ENCODE measurements at places on chromosomes 3 and 15. TPM values are rescaled to one million over a fixed set of nuclear protein-coding genes. Genes with fewer than 3 reads are reported as not detected.

DNA sequence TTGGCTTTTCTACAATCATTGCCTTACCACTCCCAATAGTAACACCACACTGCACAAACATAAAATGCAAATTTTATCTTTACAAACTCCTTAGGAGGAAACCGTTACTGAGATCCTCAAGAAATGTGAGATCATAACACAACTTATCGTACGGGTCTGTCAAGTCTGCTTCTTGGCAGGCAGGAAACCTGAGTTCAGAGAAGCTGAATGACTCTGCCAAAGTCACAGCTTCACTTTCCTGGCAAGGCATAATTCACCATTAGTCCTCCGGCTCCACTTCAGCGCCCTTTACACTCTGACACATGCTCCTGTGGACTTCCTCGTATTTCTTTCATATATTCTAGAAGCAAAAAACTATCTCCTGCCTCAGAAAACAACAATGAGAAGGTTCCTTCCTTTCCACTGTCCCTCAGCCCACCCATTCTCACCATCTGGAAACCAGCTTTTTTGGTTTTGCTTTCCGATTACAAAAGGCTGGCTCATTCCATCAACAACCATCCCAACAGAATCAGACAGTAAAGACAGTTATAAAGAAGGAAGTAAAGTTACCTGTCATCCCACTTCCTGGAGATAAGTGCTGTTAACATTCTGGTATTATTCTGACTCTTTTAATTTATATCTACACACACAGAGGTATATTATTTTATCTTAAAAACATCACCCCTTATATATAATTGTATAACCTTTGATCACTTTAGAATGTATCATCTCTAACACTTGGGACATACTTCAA is 223.4 kb downstream of the STT3B start:
- H3K27ac ChIP-seq: no peak overlapping the region
- H3K4me3 ChIP-seq: no peak overlapping the region
- no peaks in the 10 kb centered on the region for H3K4me1 ChIP-seq
- no peaks in the 10 kb centered on the region for H3K27me3 ChIP-seq
- no peaks in the 10 kb centered on the region for H3K36me3 ChIP-seq

- peak overlapping the region; percentile 7 for H3K27ac ChIP-seq
- H3K4me3 ChIP-seq: no peak overlapping the region
- H3K4me1 ChIP-seq: peaks cover 4% of the 10 kb centered on the region
- H3K27me3 ChIP-seq: no peaks in the 10 kb centered on the region
Observed at GRCh38 chr3:37096975-37097374, 77.4 kb downstream of the LRRFIP2 start.

Gene OR5K2
- total RNA-seq: not detected

Gene GMPS
- 16.1 TPM for total RNA-seq

GRCh38 chr15:81199031-81199779 is 2.5 kb downstream of the IL16 start:
- H3K27me3 ChIP-seq: no peaks in the 10 kb centered on the region
- H3K4me1 ChIP-seq: no peaks in the 10 kb centered on the region
- no peaks in the 10 kb centered on the region for H3K36me3 ChIP-seq
- no peak overlapping the region for H3K27ac ChIP-seq
- no peak overlapping the region for H3K4me3 ChIP-seq

DNA sequence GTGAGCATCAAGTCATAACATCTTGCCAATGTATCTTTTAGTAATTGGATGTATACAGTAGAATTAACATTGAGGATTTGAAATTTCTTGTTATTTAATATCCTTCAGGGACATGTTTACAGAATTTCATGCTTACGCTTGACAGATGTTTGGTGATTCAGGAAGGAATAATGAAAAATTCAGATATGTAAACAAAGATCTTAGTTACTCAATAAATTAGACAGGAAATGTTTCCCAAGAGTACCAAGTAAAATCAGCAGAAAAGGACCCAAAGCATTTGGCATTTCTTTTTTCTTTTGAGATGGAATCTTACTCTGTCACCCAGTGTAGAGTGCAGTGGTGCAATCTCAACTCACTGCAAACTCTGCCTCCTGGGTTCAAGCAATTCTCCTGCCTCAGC is 4.7 kb upstream of the COL6A5 start:
- no peak overlapping the region for H3K4me3 ChIP-seq
- no peaks in the 10 kb centered on the region for H3K4me1 ChIP-seq
- DNase-seq: no peak
- peaks cover 3% of the 10 kb centered on the region for H3K27me3 ChIP-seq
- no peak overlapping the region for H3K27ac ChIP-seq

GRCh38 chr3:85760342-85760741 is 801.6 kb downstream of the CADM2 start:
- H3K27ac ChIP-seq: no peak overlapping the region
- H3K27me3 ChIP-seq: no peaks in the 10 kb centered on the region
- no peak overlapping the region for H3K4me3 ChIP-seq
- no peaks in the 10 kb centered on the region for H3K36me3 ChIP-seq
- no peak for DNase-seq
- no peaks in the 10 kb centered on the region for H3K4me1 ChIP-seq

- no peak for DNase-seq
- H3K4me1 ChIP-seq: no peaks in the 10 kb centered on the region
- no peaks in the 10 kb centered on the region for H3K27me3 ChIP-seq
- no peak overlapping the region for H3K27ac ChIP-seq
- no peak overlapping the region for H3K4me3 ChIP-seq
Observed at GRCh38 chr3:174100744-174101143, 703.2 kb downstream of the NLGN1 start.

DNA sequence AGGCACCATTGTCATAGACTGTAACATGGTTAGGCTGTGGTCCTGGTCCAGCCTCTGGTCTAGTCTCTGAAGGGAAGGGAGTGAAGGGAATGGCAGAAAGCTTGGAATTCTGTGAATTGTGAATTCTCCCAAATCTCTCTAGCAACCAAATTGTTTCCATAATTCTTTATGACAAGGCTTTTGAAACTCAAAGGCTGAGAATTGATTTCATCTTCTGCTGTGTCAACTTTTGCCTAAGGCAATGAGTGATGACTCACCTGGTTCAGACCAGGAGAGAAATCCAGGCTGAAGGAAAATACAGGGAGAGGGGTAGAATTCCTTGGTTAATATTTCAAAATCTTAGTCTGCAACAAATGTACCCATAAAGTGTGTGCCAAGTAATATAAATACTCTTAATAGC is 82.6 kb upstream of the ADPGK start:
- H3K27me3 ChIP-seq: peaks cover 2% of the 10 kb centered on the region
- no peaks in the 10 kb centered on the region for H3K4me1 ChIP-seq
- H3K27ac ChIP-seq: no peak overlapping the region
- H3K36me3 ChIP-seq: no peaks in the 10 kb centered on the region
- H3K4me3 ChIP-seq: no peak overlapping the region

Gene LSAMP
- total RNA-seq: 0.17 TPM

DNA sequence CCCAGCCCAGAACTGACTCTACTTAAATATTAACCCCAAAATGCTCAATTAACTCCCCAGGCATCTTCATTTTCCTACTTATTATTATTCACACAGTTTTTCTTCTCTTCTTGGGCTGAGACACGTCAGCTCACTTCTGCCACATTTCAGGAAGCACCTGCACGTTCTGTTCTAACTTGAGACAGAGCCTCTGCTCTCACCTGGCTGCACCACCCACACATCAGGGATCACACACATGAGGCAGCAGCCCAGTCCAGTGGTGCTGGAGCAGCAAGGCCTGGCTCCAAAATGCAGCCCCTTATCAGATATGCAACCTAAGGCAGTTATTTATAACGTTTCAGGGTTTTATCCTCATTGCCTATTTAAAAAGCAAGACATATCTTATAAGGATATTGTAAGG is 127.5 kb downstream of the OSBPL10 start:
- no peaks in the 10 kb centered on the region for H3K27me3 ChIP-seq
- H3K36me3 ChIP-seq: no peaks in the 10 kb centered on the region
- no peaks in the 10 kb centered on the region for H3K4me1 ChIP-seq
- no peak for DNase-seq

Gene ATP13A5
- total RNA-seq: not detected

DNA sequence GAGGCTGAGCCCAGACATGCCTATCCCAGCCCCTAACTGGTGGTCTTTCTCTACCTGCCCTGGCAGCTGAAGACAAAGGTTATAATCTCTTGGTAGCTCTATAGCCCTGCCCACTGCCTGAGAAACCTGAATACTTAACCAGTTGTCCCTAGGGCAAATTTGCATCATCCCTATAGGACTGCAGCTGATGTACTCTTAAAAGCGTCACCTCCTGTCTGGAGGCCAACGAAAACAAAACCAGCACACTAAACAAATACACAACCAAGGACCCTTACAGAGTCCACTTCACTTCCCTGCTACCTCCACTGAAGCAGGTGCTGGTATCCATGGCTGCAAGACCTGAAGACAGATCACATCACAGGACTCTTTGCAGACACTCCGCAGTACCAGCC is 98.0 kb downstream of the KCNAB1 start:
- H3K27me3 ChIP-seq: no peaks in the 10 kb centered on the region
- no peaks in the 10 kb centered on the region for H3K4me1 ChIP-seq
- H3K27ac ChIP-seq: no peak overlapping the region
- no peak for DNase-seq
- H3K36me3 ChIP-seq: no peaks in the 10 kb centered on the region
- no peak overlapping the region for H3K4me3 ChIP-seq

Gene GPR176
- total RNA-seq: 1.3 TPM

Gene DAPK2
- total RNA-seq: 1.1 TPM

Measured in liver (tissue), 10 donors.